ENCODE measurements at places on chromosomes 16 and 17.

GRCh38 chr16:79162977-79163376 is 437.6 kb downstream of the MAF start:
- no peak for DNase-seq

DNA sequence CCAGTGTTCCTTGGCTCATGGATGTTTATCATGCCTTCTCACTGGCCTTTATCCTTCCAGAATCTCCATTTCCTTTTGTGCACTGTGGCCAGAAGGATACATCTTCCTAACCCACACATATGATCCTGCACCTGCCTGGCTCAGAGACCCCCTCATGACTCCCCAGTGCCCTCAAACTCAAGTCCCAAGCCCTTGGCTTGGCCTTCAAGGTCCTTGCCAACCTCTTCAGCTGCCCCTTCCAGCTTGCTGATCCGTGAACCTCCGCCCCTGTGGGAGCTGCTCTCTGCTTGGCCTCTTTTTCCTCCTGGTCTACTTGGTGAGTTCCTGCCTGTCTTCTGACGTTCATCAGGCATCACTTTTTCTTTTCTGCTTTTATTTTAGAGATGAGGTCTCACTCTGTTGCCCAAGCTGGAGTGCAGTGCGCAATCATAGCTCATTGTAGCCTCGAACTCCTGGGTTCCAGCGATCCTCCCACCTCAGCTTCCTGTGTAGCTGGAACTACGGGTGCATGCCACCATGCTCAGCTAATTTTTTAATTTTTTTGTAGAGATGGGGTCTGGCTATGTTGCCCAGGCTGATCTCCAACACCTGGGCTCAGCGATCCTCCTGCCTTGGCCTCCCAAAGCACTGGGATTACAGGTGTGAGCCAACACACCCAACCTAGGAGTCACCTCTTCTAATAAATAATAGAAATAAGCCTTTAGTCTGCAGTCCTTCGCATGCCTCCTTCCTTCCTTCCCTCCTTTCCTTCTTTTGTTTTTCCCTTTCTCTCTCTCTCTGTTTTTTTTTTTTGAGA is 2.5 kb upstream of the PYCARD start:
- no peak for DNase-seq

DNA sequence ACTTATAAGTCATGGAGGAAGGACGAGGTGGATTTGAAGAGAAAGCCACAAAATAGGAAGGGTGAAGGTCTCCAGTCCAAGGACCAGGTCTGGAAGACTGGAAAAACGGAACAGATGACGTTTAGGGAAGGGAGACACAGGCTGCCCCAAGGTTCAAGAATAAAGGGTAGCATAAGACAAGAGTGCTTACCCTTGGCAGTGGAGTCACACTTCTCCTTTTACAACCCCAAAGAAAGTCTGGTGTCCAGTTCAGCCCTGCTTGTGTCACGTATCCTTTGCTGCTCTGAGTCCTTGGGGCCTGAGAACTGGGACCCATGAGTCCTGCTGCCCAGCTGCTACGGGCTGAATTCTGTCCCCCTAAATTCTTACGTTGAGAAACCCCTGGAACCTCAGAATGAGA is 13.0 kb upstream of the GGA2 start:
- DNase-seq: no peak

GRCh38 chr17:44350733-44351226 is 5.7 kb downstream of the GRN start:
- DNase-seq: peak; percentile 37

DNA sequence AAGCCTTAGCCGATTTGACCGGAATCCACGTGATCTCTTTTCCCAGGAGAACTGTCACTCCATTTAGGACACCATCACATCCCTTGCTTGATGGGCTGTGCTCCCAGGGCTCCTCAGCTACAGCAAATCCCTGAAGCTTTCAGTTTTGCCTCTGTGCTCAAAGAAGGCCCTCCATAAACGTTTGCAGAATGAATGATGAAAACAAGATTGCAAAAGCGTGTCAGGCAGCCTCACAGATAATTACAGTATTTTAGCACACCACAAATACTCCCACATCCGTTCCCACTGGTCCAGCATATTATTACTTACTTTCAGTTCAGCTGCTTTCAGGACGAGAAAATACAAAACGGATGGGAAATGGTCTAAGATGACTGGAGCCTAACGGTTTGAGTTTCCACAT is 84.6 kb downstream of the USP31 start:
- no peak for DNase-seq

- DNase-seq: no peak
These were observed 10.2 kb downstream of the MYO18A start for GRCh38 chr17:29169806-29170591.

Data from foreskin melanocyte (primary cell).